ENCODE measurements at places on chromosomes 6 and 20. TPM values are rescaled to one million over a fixed set of nuclear protein-coding genes. Genes with fewer than 3 reads are reported as not detected.

KCNK17 gene
- not detected for total RNA-seq

SNX5 gene
- 298 TPM for total RNA-seq

BANF2 gene
- total RNA-seq = not detected

DNA sequence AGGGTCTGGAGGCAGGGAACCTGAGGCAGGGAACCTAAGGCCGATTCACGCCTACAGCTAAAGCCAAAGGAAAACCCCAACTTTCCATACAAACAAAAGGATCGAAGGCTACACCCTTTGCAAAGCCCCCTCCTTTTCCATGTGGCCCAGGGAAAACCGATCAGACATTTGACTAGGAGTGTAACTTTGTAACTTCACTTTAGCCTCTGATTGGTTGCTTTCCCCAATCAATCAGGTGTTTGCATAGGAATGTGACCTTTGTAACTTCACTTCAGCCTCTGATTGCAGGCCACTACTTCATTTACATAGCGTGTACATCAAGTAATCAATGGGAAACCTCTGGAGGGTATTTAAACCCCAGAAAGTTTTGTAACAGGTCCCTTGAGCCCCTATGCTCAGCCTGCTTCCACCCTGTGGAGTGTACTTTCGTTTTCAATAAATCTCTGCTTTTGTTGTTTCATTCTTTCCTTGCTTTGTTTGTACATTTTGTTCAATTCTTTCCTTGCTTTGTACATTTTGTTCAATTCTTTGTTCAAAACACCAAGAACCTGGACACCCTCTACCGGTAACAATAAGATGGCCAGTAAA lies 43.3 kb downstream of the CHD6 start:
- H3K27me3 ChIP-seq = no peaks in the 10 kb centered on the region
- H3K36me3 ChIP-seq = no peaks in the 10 kb centered on the region
- DNase-seq = no peak

DNA sequence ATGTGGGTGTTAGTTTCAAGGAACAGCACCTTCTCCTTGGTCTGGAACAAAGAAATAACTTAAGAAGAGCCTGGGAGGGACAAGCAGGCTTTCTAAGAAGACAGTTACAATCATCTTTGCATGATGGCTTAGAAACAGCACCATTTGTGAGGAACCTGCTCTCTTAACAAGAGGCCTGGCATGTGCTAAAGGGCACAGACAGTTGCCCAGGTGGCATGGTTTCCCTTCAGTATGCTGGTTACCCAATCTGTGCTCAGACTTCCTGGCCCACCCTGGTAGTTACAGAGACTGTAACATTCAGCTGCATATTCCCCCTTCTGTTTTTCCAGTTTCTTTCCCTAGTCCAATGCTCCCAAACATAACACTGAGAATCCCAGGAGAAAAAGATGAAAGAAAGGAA lies 84.0 kb downstream of the CHD6 start:
- no peaks in the 10 kb centered on the region for H3K4me1 ChIP-seq
- H3K4me3 ChIP-seq = no peak overlapping the region
- H3K27ac ChIP-seq = no peak overlapping the region
- H3K36me3 ChIP-seq = peaks cover 18% of the 10 kb centered on the region
- DNase-seq = no peak

DNA sequence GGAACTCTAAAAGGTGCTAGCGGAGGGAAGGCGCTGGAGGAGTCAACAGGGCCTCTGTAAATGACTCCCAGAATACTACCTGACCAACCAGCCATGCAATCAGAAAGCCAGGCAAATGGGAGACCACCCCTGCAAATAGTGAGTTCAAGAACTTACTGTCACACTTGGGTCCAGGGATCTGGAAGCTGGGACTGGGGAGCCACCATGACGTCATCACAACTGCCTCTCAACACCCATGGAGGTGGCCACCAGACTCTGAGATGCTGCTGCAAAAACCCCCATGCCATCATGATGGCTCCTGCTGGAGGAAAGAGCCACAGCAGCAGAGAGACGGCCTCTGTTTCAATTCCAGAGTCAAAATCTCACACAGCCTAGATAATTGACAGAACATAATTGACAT lies 8.5 kb upstream of the PDYN start:
- no peak overlapping the region for H3K27ac ChIP-seq
- H3K4me3 ChIP-seq = no peak overlapping the region
- no peak for DNase-seq
- no peaks in the 10 kb centered on the region for H3K36me3 ChIP-seq
- H3K4me1 ChIP-seq = no peaks in the 10 kb centered on the region

DNA sequence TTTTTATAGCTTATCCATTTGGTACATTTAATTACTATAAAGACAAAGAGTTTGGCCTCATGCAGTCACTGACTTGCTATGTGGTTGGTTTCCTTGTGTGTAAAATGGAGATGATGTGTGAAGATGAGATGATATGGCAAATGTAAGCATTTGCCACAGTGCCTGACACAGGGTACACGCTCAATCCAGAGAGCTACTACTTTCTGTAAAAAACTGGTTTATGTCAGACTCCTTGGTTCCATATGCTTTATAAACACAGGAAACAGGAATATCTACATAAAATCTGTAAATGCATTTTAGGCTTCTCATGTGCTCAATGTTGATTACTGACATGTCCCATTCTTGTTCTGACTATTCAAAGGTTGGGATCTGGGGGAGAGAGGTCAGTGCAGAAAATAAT lies 10.4 kb downstream of the HIVEP1 start:
- no peaks in the 10 kb centered on the region for H3K27me3 ChIP-seq
- H3K36me3 ChIP-seq = peaks cover 38% of the 10 kb centered on the region
- H3K4me1 ChIP-seq = no peaks in the 10 kb centered on the region
- H3K4me3 ChIP-seq = no peak overlapping the region
- H3K27ac ChIP-seq = no peak overlapping the region

All from Karpas-422 (cell line).